ENCODE measurements at places on chromosomes 3 and 15. TPM values are rescaled to one million over a fixed set of nuclear protein-coding genes. Genes with fewer than 3 reads are reported as not detected.

DNA sequence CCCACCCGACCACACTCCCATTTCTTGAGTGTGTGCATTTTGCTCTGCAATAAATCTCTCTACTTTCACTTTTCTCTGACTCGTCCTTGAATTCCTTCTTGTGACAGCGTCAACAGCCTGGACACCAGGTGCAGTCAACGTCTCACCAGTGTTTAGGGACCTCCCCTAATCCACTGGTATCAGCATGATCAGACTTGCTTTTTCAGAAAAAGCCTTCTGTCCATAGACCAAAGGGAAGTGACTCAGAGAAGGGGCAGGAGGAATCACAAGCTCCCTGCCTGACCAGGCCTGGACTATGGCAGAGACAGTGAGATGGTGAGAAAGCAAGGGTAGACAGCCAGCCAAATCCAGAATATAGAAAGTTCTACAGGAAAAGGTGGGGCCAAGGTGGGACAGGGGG is 15.5 kb downstream of the CCR5 start:
- H3K36me3 ChIP-seq: no peaks in the 10 kb centered on the region
- no peaks in the 10 kb centered on the region for H3K27me3 ChIP-seq
- no peak overlapping the region for H3K4me3 ChIP-seq
- no peak for DNase-seq
- H3K4me1 ChIP-seq: no peaks in the 10 kb centered on the region
- no peak overlapping the region for H3K27ac ChIP-seq

UACA gene
- total RNA-seq: 30.3 TPM

ASB14 gene
- not detected for total RNA-seq

DNA sequence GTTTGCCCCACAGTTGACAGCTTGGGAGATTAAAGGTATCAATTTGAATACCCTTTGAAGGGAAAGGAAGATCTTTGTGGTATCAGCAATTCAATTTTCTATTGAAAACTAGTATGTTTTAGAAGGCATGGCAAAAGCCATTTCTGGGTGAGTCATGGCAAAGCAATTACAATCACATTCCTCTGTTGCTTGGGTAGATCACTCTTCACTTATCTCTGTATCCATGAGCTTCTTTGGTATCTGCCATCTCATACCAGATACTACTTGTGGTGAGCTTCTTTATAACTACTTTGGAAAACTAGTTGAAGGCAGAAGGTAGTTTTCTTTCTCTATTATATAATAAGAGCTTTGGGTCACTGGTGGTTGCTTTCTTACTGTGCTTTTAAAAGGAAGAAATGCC is 28.3 kb upstream of the LSAMP start:
- no peaks in the 10 kb centered on the region for H3K4me1 ChIP-seq
- DNase-seq: no peak
- H3K36me3 ChIP-seq: no peaks in the 10 kb centered on the region
- H3K4me3 ChIP-seq: no peak overlapping the region
- 0 out of 2 replicates have a peak, but pooled peaks cover 1% of the 10 kb centered on the region for H3K27me3 ChIP-seq
- H3K27ac ChIP-seq: no peak overlapping the region

- H3K27ac ChIP-seq: no peak overlapping the region
- H3K27me3 ChIP-seq: no peaks in the 10 kb centered on the region
- no peak overlapping the region for H3K4me3 ChIP-seq
- H3K36me3 ChIP-seq: peaks cover 9% of the 10 kb centered on the region
Measured at GRCh38 chr15:48421362-48421761, 90.1 kb downstream of the DUT start.

GRCh38 chr15:86854176-86854575 is 774.5 kb downstream of the AGBL1 start:
- H3K4me1 ChIP-seq: no peaks in the 10 kb centered on the region
- no peak overlapping the region for H3K27ac ChIP-seq
- no peaks in the 10 kb centered on the region for H3K27me3 ChIP-seq
- no peak for DNase-seq
- no peak overlapping the region for H3K4me3 ChIP-seq

EPHB3 gene
- total RNA-seq: 16.6 TPM

- no peak for DNase-seq
- H3K27ac ChIP-seq: no peak overlapping the region
- H3K4me3 ChIP-seq: no peak overlapping the region
- H3K4me1 ChIP-seq: no peaks in the 10 kb centered on the region
Measured at GRCh38 chr3:36192901-36193300, 187.4 kb upstream of the STAC start.

GRCh38 chr3:1214933-1215332 is 122.1 kb downstream of the CNTN6 start:
- H3K27me3 ChIP-seq: no peaks in the 10 kb centered on the region
- H3K4me1 ChIP-seq: no peaks in the 10 kb centered on the region
- no peak for DNase-seq

FEZF2 gene
- not detected for total RNA-seq

DNA sequence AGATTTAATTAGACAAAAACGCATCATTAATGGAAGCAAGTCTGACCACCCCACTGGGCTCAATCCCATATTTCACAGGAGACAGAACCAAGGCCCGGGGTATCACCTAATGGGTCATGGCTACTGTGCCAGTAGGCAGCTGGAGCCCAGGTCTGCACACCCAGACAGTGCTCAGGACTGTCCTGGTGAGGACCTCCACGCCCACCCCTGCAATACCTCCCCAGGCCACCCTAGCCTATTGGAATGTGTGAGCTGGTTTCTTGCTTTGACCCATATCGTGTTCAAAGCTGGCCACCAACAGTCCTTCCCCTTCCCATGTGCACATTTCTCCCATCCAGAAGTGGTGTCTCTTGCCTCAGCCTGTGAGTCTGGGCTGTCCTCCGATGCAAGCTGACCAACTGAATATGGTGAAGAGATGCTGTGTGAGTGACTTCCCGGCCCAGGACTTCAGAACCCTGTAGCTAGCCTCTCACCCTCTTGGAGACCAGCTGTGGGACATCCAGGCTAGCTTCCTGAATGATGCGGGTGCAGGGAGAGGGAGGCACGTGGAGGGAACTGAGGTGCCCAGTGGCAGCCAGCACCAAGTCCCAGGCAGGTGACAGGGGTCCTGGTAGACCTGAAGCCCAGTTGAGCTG is 19.1 kb downstream of the SLC6A20 start:
- H3K4me3 ChIP-seq: no peak overlapping the region
- H3K27ac ChIP-seq: no peak overlapping the region
- H3K4me1 ChIP-seq: peaks cover 15% of the 10 kb centered on the region
- no peaks in the 10 kb centered on the region for H3K27me3 ChIP-seq
- no peaks in the 10 kb centered on the region for H3K36me3 ChIP-seq
- no peak for DNase-seq

DNA sequence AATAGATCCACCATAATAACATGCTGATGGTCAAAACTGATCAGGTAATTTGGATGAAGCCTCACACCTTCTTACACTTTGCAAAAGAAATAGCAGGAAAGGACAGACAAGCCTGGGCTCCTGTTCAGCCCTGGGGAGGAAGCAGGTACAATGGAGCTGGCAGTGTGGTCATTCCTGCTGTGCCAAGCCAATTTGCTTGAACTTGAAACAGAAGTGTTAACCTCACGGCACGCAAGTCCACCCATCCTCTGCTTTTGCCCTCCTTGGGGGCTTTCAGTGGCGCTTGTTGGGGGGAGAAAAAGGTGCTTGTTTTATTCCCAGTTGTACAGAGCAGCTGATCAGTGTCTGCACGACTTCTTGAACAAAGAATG is 36.8 kb upstream of the RFTN1 start:
- H3K27me3 ChIP-seq: no peaks in the 10 kb centered on the region
- no peak overlapping the region for H3K4me3 ChIP-seq
- H3K36me3 ChIP-seq: no peaks in the 10 kb centered on the region
- H3K27ac ChIP-seq: no peak overlapping the region
- DNase-seq: no peak
- no peaks in the 10 kb centered on the region for H3K4me1 ChIP-seq

MGA gene
- total RNA-seq: 83.6 TPM

GUCA1C gene
- not detected for total RNA-seq

DNA sequence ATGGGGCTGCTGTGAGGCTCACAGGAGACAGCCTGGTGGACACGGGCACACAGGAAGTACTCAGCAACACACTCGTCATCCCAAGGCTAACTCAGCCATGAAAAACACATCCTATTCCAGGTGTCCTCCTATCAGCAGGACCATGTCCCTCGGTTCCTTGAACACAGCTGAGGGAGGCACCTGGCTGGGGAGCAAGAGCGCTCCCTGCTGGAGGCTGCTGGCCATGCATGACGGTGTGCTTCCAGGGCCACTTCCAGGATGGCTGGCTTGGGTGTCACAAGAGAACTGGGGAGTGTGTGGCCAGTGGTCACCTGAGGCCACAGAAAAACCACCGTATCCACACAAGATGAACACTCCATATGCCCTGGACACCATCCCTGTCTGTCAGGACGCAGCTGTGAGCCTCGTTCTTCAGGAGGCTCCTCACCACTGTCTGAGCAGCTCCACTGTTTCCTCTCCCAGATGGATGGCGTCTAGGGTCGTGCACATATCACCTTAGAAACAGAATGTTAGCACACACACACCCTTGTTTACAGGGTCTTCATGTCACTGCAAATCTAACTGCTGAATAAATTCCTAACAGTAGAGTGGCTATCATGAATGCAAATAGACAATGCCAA is 31.0 kb downstream of the POC1A start:
- H3K36me3 ChIP-seq: peaks cover 40% of the 10 kb centered on the region
- DNase-seq: peak; percentile 75
- H3K4me1 ChIP-seq: no peaks in the 10 kb centered on the region
- H3K27ac ChIP-seq: no peak overlapping the region
- H3K27me3 ChIP-seq: no peaks in the 10 kb centered on the region
- no peak overlapping the region for H3K4me3 ChIP-seq

SCAMP5 gene
- total RNA-seq: 14.4 TPM

MESP1 gene
- not detected for total RNA-seq

DNA sequence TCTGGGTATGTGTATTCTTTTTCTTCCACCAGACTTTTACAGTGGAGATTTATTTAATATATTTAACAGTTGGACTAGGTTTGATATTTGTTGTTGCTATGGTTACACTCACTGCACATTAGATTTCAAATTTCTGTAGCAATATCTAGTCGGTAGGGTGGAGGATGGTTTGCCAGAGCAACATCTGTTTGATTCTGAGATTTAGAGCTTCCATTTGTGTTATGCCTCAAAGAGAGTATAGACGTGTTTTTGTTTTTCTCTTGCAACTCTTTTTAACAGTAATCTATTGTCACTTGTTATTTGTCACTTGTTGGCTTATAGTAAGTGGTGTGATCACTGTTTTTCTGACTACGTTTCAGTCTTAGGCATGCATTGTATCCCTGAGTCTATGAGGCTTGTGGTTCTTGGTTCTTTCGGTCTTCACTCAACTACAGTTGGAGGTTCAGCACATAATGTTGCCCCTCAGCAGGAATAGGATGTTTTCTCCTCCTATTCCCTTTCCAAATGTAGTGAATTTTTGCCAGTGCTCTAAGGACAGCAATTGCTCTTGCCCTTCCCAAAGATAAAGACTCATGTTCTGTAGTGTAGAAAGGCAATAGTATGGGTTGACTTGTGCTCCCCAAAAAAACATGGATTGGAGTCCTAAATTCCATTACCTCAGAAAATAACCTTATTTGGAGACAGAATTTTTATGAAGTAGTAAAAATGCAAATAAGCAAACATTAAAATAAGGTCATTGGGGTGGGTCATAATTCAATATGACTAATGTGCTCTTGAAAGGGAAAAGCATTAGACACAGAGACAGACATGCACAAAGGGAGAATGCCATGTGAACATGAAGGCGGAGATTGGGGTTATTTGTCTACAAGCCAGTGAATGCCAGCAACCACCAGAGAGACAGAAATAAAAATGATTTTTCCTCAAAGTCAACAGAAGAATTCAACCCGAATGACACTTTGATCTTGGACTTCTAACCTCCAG is 692.1 kb downstream of the DIPK2A start:
- no peaks in the 10 kb centered on the region for H3K27me3 ChIP-seq
- H3K36me3 ChIP-seq: no peaks in the 10 kb centered on the region
- DNase-seq: no peak
- no peak overlapping the region for H3K27ac ChIP-seq
- H3K4me1 ChIP-seq: no peaks in the 10 kb centered on the region

GRCh38 chr3:11570789-11571495 is 72.8 kb downstream of the VGLL4 start:
- no peak for DNase-seq
- no peak overlapping the region for H3K4me3 ChIP-seq
- peaks cover 11% of the 10 kb centered on the region for H3K4me1 ChIP-seq
- H3K36me3 ChIP-seq: peaks cover 15% of the 10 kb centered on the region

GOLGA8T gene
- total RNA-seq: not detected
